ENCODE measurements at places on chromosomes 4 and X.

- DNase-seq = no peak
Observed at GRCh38 chr4:100962698-100963097, 384.6 kb downstream of the PPP3CA start.

GRCh38 chr4:965766-966134 lies 7.6 kb downstream of the DGKQ start:
- DNase-seq = no peak

DNA sequence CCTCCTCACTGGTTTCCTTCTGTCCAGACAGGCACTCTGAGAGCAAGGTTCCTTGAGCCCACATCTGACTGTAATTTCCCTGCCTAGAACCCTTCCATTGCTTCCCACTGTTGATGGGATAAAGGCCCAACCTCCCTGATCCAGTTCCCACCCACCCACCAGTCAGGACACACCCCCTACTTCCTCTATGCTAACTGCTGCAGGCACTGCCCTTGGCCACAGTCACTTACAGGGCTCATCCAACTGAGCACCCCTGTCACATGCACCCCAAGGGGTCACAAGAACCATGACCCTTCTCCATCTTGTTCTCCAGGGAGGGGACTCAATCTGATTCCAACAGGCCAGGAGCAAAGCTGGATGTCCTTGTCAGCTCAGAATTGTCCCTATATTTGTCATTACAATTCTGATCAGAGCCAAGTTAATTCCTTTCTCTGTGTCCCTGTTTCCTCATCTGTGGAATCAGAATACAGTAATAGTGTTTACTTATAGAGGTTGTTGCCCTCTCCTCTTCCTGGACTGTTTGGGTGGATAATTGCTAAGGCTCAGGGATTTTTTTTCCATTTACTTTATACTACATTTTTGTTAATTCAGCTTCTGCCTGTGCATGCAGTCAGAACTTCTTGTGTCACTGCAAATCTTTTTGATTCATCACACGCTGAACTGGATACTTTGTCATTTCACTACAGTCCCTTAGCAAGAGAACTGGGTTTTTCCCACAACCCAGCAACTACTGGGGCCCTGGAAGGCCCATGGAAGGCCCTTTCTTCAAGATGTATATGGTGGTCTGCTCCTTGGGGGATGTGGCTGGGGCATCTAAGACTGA lies 105.6 kb upstream of the MAMLD1 start:
- no peak for DNase-seq

GRCh38 chr4:142095886-142096605 lies 459.7 kb downstream of the IL15 start:
- DNase-seq = peak; percentile 89

- DNase-seq = no peak
Observed at GRCh38 chr4:166284221-166284620, 411.2 kb downstream of the TLL1 start.

DNA sequence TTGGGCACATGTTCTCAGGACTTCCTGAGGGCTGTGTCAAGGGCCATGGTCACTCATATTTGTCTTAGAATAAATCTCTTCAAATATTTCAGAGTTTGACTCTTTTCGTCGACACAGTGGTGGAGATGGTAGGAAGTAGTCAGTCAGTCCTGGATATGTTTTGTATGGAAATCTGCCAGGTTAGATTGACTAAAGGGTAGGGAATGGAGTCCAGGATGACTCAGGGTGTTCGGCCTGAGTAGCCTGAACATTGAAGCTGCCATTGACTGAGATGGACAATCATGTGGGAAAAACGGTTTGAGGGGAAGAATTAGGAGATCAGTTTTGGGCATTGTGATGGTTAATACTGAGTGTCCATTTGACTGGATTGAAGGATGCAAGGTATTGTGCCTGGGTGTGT lies 177.1 kb upstream of the CENPE start:
- peak; percentile 12 for DNase-seq

- DNase-seq = no peak
Observed at GRCh38 chr4:126182786-126183185, 868.0 kb downstream of the FAT4 start.

GRCh38 chrX:111445485-111445884 lies 33.5 kb upstream of the DCX start:
- DNase-seq = no peak

DNA sequence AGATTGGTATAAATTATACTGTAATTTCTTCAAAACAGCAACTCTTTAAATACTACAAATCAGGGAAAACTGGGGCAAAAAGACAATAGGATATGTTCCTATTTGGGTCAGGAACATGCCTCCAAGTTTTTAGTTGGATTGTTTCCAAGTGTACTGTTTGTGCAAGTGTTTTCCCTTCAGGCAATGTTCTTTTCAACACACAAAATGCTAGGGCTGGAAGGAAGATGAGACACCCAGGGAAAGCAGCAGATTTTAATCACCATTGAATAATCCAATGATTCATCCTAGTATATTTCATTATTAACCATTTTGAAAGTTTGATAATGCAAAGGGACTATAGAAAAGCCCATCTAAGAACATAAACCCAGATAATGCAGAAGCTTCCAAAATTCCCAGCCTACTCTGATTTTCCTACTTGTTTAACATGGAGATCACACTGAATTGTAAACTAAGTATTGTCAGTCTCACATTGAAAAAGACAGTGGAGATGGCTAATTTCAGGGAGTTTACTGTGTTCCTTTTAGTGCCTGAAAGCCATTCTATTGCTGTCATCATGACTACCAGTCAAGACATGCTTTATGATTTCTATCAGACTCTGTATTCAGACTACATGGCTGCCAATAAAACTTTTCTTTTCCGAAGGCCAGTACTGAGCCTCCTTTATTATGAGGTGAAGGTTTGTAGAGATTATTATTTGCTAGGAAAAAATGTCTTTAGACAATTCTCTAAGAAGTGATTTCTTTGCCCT lies 38.6 kb downstream of the COL4A6 start:
- no peak for DNase-seq

DNA sequence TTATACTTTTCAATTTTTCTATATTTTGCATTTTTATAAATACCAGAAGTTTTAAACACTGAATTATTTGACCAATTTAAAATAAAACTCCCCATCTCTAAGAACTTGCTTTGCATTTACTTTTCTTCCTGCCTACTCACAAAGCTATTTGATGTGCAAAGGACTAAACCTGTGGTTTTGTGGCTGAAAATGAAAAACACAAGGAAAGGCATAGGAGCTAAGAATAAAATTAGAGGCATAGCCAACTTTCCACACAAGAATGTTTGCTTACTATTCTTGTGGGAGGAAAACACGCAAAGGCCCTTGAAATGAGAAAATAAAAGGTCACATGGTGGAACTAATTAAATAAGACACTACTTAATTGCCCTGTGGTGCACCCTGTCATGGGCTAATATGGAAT lies 221.2 kb downstream of the KLHL13 start:
- no peak for DNase-seq

DNA sequence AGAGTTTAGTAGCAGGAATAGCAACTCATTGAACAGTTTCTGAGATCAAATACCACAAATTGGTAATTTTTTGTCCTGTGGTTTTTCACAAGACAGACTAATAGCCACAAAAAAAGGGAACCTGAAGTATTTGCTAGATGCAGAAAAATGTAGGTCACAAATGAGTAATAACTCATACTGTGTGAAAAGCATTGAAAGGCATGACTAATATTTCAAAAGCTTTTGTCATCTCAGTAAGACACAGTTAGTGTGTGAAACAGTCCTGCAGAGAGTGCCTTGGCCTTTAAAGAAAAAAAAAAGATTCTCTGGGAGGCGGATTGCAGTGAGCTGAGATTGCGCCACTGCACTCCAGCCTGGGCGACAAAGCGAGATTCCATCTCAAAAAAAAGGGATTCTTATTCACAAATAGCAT lies 31.4 kb upstream of the SLC25A31 start:
- DNase-seq = no peak

GRCh38 chr4:71338846-71339593 lies at the start of gene SLC4A4:
Gene SLC4A4, plus strand, starts transcription at chr4:71339020.
- DNase-seq = peak; percentile 31

DNA sequence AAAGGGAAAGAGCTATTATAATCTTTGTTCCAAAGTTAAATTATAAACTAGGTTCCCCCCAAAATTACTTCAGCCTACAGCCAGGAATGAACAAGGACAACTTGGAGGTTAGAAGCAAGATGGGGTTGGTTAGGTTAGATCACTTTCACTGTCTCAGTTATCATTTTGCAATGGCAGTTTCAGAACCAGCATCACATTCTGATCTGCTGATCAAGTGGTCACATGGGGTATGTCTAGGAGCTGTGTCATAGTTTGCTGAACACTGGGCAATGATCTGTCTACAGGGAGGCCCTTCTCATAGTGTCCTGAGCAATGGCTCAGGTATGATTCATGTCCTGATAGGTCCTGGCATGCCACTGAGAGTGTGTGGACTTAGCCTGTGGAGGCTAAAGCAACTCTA lies 41.6 kb upstream of the XIAP start:
- DNase-seq = no peak

DNA sequence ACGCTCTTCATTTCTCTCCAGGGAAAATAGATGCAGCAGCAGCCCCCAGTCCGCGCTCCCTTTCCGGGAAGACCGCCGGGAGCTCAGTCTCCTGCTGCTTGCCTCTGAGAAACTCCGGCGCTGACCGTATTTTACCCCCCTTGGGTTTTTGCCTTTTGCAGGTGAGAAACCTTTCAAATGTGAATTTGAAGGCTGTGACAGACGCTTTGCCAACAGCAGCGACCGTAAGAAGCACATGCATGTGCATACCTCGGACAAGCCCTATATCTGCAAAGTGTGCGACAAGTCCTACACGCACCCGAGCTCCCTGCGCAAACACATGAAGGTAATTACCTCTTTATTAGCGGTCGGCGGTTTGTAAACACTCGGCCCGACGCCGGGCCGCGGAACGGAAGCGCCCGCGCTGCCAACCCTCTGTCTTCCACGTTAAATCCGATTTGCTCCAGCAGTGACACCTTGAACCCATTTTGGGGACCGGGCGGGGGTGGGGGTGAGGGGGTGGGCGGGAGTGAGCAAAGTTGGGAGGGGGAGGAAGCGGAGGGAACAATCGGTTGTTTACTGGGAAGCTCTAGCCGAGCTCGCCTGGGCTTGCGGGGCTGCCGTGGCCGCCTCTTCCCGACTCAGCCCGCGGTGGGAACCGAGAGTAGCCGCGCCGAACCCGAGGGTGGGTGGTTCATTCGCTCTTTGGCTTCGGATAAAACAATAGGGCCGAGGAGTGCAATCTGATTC lies 3.0 kb downstream of the ZIC3 start:
- no peak for DNase-seq

DNA sequence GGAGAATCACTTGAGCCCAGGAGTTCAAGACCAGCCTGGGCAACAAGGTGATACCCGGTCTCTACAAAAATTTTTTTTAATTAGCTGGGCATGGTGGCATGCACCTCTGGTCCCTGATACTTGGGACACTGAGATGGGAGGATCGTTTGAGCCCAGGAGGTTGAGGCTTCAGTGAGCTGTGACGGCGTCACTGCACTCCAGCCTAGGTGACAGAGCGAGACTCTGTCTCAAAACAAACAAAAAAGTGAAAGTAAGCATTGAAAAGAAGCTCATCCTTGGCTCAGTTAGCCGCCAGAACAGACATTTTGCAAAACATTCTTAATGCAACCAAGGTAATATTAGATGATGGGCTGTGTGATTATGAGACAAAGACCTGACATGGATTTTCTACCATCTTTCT lies 223.3 kb upstream of the VCX3A start:
- DNase-seq = no peak

DNA sequence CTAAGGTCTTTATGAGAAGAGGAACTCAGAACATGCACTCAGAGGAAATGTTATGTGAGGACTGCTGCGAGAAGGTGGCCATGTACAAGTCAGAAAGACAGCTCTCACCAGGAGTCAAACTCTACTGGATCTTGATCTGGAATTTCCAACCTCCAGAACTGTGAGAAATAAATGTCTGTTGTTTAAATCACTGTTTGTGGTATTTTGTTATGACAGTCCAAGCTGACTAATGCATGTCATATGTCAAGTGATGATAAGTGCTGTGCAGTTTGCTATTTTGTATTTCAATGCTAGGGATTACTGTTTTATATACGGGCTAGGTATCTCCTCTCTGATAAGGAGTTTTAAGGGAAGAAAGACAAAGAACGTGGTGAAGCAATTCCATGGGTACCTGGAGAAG lies 162.3 kb downstream of the CPEB2 start:
- no peak for DNase-seq

GRCh38 chr4:79502081-79502480 lies 94.1 kb upstream of the GK2 start:
- no peak for DNase-seq

GRCh38 chrX:112627206-112627605 lies 52.5 kb downstream of the LHFPL1 start:
- DNase-seq = no peak
